ENCODE measurements at places on chromosomes 12 and 14. TPM values are rescaled to one million over a fixed set of nuclear protein-coding genes. Genes with fewer than 3 reads are reported as not detected.

Gene GLT8D2
- total RNA-seq = 12.6 TPM

Gene BMP4
- total RNA-seq = 77.5 TPM

Gene FAIM2
- total RNA-seq = 3.6 TPM

Gene SLC35F4
- total RNA-seq = not detected

Gene KRT5
- total RNA-seq = not detected
